ENCODE measurements at places on chromosomes 1 and 21.

DNA sequence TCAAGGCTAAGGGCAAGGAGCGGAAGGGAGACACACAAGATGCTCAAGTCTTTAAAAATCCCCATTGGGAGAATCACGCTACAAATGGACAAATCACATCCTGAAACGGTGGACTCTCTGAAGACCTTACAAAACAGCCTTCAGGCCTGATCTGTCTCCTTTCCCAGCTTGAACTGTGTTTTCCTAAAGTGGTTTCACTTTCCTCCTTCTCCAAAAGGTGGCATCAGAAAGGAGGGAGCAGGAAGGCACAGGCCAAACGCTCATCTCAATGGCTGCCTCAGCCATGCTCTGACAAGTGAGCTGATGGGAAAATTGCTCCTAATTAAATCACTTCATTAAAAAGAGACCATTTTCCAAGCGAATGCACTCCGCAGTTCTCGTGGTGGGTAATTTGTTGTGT, 47.7 kb downstream of the UTP25 start:
- DNase-seq: peak; percentile 79

- no peak for DNase-seq
Observed at GRCh38 chr1:32208891-32209328, at the start of gene DCDC2B. DCDC2B (plus strand) TSS chr1:32209089; CDS start chr1:32209094, 5 bp downstream.

GRCh38 chr1:162016631-162017030, 7.0 kb downstream of the OLFML2B start:
- DNase-seq: no peak

DNA sequence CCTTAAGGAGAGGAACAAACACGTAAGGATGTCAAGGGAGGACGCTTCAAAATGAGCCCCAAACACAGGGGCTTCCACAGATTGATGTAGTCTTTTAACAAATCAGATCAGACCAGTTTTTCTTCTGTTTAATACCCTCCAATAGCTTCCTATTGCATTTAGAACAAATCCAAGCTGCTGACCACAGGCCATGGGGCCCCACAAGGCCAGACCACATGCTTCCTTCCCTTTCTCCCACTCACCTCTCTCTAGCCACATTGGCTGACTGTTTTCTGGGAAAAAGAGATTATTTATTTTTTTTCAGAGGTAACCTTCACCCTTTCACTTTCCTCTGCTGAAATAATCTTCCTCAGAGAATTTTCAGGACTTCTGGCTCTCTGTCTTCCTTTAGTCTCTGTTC, 380.6 kb downstream of the SIPA1L2 start:
- DNase-seq: no peak

GRCh38 chr1:116737020-116737854, 17.0 kb upstream of the CD2 start:
- peak; percentile 63 for DNase-seq

DNA sequence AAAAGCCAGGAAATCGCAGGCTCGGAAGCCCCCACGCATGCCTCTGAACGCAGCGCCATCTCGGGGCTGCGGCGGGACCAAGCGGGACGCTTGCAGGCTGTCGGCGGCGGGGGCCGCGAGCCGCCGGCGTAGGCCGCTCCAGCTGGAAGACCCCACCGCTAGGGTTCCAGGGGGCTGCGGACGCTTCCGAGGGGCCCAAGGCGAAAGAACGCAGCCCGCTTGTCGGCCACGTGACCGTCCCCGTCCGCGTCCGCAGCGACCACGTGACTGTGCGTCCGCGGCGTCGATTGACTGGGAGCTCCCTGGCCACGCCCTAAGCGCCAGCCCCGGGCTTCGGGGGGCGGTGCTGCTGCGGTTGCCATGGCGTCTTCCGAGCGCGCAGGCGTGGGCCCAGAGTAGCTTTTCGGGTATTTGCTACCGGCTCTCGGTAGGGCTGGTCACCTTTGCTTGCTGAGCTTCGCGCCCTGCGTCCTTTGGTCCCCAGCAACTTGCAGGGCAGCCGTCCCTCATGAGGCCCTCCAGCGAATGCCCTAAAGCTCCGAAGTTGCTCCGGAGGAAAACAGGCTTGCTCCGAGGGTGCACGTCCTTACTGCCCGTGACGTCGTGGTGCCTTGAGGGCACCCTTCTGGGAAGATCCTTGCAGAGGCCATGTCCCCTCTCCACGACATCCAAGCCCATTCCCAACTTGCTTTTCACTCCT, 197.2 kb downstream of the DYRK1A start:
- peak; percentile 97 for DNase-seq

DNA sequence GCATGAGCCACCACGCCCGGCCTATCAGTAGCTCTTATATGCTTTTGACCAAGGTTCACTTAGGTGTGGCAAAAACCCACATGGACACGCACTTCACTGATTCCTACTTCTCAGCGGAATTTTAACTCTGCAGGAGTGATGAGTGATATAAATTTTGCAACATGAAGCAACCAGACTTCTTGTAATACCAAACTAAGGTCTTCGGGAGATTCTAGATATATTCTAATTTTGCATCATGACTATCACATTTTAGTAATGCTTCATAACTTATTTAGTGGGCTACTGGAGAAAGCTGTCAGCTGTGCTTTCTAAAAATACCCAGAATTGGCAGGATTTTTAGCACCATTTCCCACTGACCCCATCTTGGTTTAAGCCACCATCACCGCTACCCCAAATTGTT, 27.8 kb downstream of the RHCE start:
- no peak for DNase-seq

DNA sequence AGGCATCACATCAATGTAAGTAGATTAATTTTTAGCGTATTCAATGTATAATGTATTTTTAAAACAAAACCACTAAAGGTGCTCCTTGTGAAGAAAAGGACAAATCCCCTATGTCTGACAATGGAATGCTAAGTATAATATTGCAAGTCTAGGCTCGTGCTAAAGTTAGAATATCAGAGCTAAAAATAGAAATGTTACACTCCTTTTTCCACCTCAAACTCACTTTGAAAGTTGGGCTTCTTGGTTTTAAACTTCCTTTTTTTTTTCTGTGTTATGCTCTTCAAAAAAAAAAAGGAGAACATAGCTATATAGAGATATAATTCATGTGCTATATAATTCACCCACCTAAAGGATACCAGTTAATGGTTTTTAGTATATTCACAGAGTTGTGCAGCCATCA, 3.6 kb upstream of the SERBP1 start:
- no peak for DNase-seq

DNA sequence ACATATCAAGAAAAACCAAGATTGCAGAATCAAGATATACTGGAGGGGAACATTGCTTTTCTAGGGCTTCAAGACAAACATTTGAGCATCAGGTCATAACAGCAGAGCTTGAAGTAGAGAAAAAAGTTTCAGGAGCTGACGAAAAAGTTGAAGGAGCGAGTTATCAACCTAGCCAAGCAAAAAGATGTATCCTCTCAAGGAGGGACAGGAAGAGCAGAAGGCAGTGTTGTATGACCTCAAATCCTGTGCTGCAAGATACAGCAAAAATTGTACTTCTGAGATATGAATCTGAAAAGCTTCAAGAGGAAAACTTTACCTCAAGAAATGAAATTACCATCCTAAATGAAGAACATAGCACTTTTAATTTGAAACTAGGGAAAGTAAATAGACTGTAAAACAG, 153.1 kb downstream of the AK5 start:
- no peak for DNase-seq

GRCh38 chr1:29256979-29257804, 20.9 kb downstream of the PTPRU start:
- DNase-seq: no peak

- DNase-seq: no peak
Observed at GRCh38 chr1:160741612-160742348, 2.7 kb downstream of the SLAMF7 start.
